Stomach (tissue), 19 donors: ENCODE measurements at places on chromosomes 7 and 10. TPM values are rescaled to one million over a fixed set of nuclear protein-coding genes. Genes with fewer than 3 reads are reported as not detected.

Gene GNB2
- 169 TPM for polyA plus RNA-seq

Gene PRSS1
- 233 TPM for polyA plus RNA-seq

Gene TSPAN15
- 55.8 TPM for polyA plus RNA-seq

Gene MSS51
- 1.8 TPM for polyA plus RNA-seq

GRCh38 chr10:53574024-53574423 lies 801.4 kb upstream of the MBL2 start:
- no peak for DNase-seq
- H3K4me1 ChIP-seq = no peaks in the 10 kb centered on the region
- H3K27me3 ChIP-seq = no peaks in the 10 kb centered on the region
- H3K4me3 ChIP-seq = no peak overlapping the region

DNA sequence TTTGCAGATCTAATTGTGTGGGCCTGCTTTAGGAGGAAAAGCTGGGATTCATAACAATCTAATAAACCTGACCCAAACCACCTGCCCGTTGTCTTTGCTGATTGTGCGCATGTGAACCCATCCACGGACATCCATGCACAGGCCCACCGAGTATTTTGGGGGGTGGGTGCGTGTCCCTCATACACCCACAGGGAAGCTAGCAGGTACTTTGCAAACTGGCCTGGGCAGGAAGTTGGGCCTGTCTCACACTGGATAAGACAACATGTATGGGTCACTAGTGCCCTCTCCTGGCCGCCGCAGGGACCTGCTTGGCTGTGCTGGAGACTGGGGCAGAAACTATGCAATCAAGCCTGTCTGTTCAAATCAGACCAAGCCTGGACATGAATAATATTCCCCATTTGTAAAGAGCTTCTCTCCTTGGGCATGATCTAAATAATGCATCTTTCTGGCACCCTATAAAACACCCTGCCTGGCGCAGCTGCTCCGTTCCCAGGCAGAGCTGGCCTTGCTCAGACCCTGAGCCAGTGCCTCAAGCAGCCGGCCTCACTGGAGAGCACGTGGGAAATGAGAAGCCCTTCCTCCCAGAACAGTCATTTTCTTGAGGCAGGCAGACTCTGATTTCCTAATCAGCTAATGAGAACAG lies 15.8 kb downstream of the ECHDC3 start:
- H3K27me3 ChIP-seq = no peaks in the 10 kb centered on the region
- peaks cover 45% of the 10 kb centered on the region for H3K36me3 ChIP-seq
- H3K4me3 ChIP-seq = no peak overlapping the region
- peak; percentile 95 for DNase-seq
- H3K4me1 ChIP-seq = peaks cover 17% of the 10 kb centered on the region
